NCI-H2081 treated with DMSO at 0.1 percent for 48 hours (cell line): ENCODE measurements at places on chromosomes 4 and X.
A peak's percentile ranks its signal among the peaks of the same experiment; 100 is the strongest.

DNA sequence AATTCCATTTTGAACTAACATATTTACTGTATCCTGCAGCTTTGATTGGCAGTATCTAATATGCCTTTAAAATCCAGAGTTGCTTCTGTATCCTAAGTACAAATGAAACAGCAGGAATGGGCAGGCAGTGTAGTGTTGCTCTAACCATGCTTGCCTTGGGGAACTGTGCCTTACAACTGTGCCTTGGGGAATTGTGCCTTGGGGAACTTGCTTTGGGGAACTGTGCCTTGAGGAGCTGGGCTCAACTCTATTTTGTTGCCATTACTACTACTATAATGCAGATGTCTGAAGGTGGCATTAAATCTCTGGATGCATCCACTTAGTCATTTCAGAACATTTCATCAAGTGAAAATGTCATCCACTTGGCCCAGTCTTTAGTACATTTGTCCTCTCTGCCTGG lies 6.9 kb downstream of the CXCL3 start:
- no peak for DNase-seq

DNA sequence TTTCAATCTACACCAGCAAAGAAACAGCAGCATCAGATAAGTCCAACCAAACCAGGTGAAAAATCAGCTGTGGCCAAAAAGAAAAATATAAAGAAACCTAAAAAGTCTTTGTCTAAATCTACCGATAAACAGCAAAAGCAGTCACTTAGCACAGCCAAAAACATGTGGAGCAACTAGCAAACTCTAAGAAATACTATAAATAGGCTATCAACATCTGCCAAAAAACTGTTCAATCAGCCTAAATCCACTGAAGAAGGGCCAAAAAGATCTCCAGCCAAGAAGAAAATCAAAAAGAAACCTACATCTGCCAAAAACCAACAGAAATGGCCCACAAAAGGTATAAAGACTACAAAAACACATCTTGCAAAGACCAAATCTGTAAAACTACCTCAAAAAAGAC lies 36.7 kb upstream of the CABS1 start:
- DNase-seq: no peak

DNA sequence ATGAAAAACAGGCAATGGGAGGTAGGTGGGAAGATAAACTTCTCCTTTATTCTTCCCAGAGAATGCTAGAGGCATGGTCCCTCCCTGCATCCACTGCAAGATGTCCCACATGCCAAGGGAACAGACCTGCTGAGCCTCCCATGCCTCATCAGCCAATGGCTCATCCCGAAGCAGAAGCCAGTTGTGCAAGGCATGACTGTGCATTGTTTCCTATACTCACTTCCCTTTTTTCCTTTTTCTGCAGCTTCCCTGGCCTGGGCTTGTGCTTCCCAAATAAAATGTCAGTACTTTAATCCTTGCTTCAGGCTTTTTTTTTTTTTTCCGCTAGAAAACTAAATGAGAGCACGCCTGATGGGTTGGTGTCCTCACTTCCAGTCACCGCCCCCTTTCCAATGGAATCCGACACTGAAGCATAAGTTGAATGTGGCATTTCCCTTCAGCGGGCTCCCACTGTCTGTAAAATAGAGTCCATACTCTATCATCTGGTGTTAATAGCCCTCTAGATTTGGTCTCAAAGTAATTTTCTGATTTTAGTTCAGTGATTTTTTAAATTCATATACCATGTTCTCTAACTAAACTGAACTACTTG lies 239.0 kb upstream of the JADE1 start:
- no peak for DNase-seq

- no peak for DNase-seq
Observed at GRCh38 chrX:45614853-45615252, 414.2 kb upstream of the DIPK2B start.

GRCh38 chrX:20132666-20133065 lies 9.0 kb downstream of the EIF1AX start:
- DNase-seq: no peak

- no peak for DNase-seq
Observed at GRCh38 chrX:50913520-50913919, 3.0 kb downstream of the BMP15 start.

- DNase-seq: no peak
Observed at GRCh38 chr4:147820975-147821374, 89.1 kb downstream of the ARHGAP10 start.

DNA sequence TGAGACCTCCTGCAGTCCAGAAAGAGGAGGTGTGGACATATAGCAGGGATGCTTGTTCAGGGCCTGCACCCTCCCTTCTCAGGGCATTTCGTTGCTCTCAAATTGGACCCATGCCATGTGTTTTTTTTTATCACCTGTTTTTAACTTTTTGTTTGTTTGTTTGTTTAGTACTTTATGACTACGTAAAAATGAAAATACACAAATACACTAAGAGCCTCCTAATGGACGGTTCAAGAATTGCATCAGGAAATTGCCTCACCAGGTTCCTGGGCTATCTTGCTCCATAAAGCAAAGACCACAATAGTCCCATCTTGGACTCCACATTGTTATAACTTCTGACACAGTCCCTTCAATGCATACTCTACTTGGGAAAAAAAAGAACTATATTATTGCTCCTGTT lies 1685.9 kb upstream of the TENM3 start:
- no peak for DNase-seq

- no peak for DNase-seq
Observed at GRCh38 chr4:168516841-168517240, 20.0 kb downstream of the PALLD start.

DNA sequence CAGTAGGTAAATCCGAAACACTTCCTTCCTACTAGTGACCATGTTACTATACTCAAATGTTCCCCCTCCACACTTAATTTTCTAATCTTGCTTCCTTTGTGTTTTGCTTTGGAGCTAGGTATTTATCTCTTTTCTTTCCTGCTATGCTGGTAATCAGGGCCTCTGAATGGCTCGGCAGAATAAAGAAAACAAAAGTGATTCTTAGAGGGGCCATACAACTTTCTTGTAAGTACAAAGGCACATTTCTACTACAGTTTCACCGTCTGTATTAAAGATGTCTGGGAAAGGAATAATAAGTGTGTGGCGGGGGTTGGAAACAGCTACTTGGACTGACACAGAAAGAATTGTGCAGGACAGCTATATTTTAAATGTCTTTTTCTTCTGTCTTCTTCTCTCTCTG lies 50.3 kb downstream of the GPC3 start:
- no peak for DNase-seq

GRCh38 chr4:76634220-76634619 lies 199.2 kb downstream of the SHROOM3 start:
- DNase-seq: no peak

GRCh38 chr4:184815046-184815877 lies 10.5 kb downstream of the ACSL1 start:
- peak; percentile 5 for DNase-seq

DNA sequence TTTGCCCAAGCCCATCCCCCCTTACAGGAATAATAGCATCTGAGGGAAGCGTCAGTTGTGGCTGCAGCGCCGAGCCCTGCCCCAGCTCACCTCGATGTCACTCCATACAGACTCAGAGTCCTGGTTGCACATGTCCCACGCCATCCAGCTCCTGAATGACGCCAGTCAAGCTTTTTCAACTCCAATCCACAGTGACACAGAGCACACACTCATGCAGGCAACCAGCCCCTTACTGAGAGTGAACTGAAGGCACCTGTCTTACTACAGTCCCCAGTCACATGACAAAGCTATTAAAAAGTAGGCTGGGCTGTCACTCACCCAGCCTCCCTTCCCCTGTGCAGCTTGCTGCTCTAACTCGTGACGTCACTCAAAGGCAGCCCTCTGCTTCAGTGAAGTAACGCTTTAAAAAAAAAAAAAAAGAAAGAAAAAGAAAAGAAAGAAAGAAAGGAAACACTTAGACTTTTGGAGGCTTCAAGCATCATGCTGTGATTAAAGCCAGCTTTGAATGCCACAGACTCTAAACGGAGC lies at the start of gene PPARGC1A:
Gene PPARGC1A, minus strand, starts transcription at position 234 of the 528 bp plus-strand sequence. Its CDS starts 90 bp downstream, at position 144.
- peak; percentile 63 for DNase-seq

DNA sequence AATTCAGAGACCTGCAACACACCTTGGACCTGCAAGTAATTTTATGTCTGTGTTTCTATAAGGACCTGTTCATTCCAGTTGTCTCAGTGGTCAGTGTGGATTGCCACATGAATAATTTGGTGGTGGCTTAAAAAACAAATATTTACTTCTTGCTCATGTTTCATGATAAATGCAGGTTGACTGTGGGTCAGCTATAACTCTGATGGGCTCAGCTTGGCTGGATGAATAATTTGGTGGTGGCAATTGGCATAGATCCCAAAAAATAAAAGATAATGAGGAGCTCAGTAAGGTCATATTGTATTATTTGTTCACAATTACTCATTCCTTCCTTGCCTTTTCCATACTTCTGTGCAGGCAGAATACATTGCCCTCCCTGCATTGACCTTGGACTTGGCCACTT lies 18.9 kb upstream of the SCRG1 start:
- DNase-seq: no peak

- DNase-seq: no peak
Observed at GRCh38 chr4:2768921-2769336, 12.8 kb upstream of the TNIP2 start.

DNA sequence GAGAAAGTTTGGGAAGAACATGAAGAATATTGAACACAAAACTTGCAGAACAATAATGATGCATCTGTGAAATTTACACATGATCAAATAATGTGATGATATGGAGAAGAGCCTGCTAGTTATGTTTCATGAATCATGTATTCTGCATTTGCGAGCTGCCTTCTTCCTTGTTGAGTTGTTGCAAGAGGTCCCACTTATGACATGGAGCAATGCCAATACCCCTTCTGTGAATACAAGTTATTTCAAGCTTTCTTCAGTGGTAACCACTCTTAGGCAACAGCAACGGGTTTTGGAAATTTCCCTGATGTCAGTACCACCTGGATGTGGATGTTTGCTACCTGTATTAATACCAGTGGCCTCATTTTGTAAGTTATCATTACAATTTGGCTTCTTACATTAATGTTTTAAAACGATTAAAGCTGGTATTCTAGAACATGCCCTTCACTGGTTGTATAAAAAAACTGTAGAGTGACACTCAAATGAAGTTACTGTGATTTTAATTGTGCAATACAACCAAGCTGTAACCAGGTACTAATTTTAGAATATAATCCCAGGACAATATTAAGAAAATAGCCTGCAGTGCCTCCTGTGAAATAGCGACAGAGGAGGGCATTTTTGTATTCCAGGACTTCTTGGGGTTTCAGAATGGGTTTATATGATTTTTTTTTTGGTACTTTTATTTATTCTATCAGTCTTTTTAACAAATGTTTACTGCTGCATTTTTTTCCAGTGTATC lies 25.3 kb downstream of the IQCM start:
- no peak for DNase-seq

DNA sequence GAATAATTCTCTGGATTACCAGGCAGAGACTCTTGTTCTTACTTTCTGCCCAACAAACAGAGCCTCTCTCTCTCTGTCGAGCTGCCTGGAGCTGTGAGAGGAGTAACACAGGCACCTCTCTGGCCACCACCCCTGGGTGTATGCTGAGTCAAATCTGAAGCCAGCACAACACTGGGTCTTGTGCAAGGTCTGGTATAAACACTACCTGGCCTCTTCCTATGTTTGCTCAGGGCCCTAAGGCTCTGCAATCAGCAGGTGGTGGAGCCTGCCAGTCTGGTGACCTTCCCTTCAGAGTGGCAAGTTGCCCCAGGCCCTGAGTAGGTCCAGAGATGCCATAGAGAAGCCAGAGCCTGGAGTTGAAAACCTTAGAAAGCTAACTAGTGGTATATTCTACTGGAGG lies 139.9 kb downstream of the CPXCR1 start:
- DNase-seq: no peak

DNA sequence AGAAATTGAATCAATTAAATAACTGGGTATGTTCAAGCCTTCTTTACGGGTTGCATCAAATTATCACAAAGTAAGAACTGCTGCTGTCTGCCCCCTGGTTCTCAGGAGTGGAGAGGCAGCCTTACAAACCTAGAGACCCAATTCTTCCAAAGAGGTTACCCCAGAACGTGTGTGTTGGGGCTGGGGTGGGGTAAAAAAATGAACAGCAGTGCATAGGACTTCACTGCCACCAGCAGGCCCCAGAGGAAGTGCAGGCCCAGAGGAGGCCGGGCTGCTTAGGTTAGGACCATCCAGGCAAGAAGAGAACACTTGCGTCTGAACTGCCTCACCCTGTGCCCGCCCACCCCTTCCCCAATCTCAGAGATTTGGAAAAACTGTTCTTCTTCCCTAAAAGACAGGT lies 1.5 kb upstream of the NWD2 start:
- no peak for DNase-seq

GRCh38 chrX:69289046-69289792 lies 124.0 kb upstream of the PJA1 start:
- no peak for DNase-seq

GRCh38 chrX:125757794-125758564 lies 408.1 kb downstream of the DCAF12L2 start:
- no peak for DNase-seq

DNA sequence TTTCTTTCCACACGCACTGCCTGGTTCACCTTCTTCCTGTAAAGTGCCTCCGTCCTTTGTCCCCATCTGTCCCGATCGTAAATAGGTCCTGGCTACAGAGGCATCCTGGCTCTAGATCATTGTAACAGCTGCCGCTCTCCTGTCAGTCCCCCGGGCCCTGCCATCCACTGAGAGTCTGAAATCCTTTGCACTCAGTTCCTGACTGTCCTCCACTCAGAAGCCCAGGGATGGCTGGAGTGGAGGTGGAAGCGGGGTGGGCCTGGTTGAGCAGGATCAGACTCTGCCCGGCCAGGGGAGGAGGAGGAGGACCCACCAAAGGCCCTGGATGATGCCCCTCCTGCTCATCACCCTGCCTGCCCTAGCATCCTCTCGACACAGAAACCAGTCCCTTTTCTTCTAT lies 29.8 kb downstream of the PIGG start:
- DNase-seq: no peak

GRCh38 chrX:119055687-119056086 lies 17.1 kb upstream of the CT47C1 start:
- no peak for DNase-seq

DNA sequence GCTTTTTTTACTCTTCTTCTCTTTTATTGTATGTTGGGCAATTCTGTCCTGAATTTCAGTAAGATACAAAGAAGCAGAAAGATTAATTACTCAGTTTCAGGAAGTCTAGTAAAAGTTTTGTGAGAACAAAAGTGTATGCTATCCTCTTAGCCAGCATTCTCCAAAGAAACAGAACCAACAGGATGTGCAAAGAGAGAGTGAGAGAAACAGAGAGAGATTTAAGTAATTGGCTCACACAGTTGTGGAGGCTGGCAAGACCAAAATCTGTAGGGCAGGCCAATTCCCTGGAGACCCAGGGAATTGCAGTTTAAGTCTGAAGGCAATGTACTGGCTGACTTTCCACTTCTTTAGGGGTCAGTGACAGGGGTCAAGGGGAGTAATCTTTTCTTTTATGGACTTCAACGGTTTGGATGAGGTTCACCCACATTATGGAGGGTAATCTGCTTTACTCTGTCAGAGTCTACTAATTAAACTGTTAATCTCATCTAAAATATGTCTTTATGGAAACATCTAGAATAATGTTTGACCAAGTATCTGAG lies 59.2 kb upstream of the SLC39A8 start:
- no peak for DNase-seq
